A549 treated with Mapracorat at 1 μM for 4 hours (cell line): ENCODE measurements at places on chromosomes 11 and 22. TPM values are rescaled to one million over a fixed set of nuclear protein-coding genes. Genes with fewer than 3 reads are reported as not detected.

Gene CCDC117
- total RNA-seq: 7.9 to 10.9 TPM (median 10.1 TPM) in 5 replicates

Gene KDM4D
- 0.30 to 0.51 TPM (median 0.42 TPM) in 5 replicates for total RNA-seq

Gene RAG1
- total RNA-seq: 0.08 to 0.56 TPM (median 0.24 TPM) in 5 replicates

Gene BACE1
- total RNA-seq: 8.5 to 10.3 TPM (median 10.1 TPM) in 5 replicates

Gene GLYATL1
- not detected in 5 replicates for total RNA-seq

Gene SELENOM
- 55.2 to 75.8 TPM (median 69.0 TPM) in 5 replicates for total RNA-seq

Gene FOLH1
- total RNA-seq: not detected in 5 replicates

Gene TMEM258
- 214 to 277 TPM (median 234 TPM) in 5 replicates for total RNA-seq

Gene TMPRSS5
- 0.13 to 0.34 TPM (median 0.17 TPM) in 4 of 5 replicates, not detected in the other for total RNA-seq

Gene PLAAT5
- not detected in 5 replicates for total RNA-seq

Gene RELA
- 62.9 to 72.5 TPM (median 71.8 TPM) in 5 replicates for total RNA-seq

Gene APOBEC3H
- total RNA-seq: 0.14 to 0.65 TPM (median 0.63 TPM) in 3 of 5 replicates, not detected in the others

Gene MMP13
- not detected in 5 replicates for total RNA-seq

Gene TRPC6
- 0.60 to 0.96 TPM (median 0.73 TPM) in 5 replicates for total RNA-seq

Gene C11orf91
- 1.4 to 2.0 TPM (median 1.5 TPM) in 5 replicates for total RNA-seq

Gene SMIM38
- total RNA-seq: 0.06 to 0.11 TPM in 2 of 5 replicates, not detected in the others

Gene NAP1L4
- total RNA-seq: 111 to 127 TPM (median 123 TPM) in 5 replicates

Gene ROBO3
- 2.2 to 2.8 TPM (median 2.6 TPM) in 5 replicates for total RNA-seq

Gene TECTA
- total RNA-seq: 0.02 to 0.06 TPM (median 0.05 TPM) in 5 replicates

Gene EFCAB6
- total RNA-seq: 0.23 to 0.91 TPM (median 0.48 TPM) in 5 replicates

Gene PRRG4
- total RNA-seq: 1.5 to 1.8 TPM (median 1.6 TPM) in 5 replicates

Gene BCO2
- total RNA-seq: 0.25 to 1.5 TPM (median 1.1 TPM) in 5 replicates

Gene MRGPRX3
- total RNA-seq: not detected in 5 replicates

Gene PDE2A
- 1.0 to 2.6 TPM (median 1.9 TPM) in 5 replicates for total RNA-seq

Gene TNNI2
- 0.23 TPM in 1 of 5 replicates, not detected in the others for total RNA-seq

Gene BRSK2
- 4.5 to 7.8 TPM (median 6.3 TPM) in 5 replicates for total RNA-seq

Gene OR5D14
- total RNA-seq: not detected in 5 replicates

Gene MMP11
- total RNA-seq: 0.08 to 0.43 TPM (median 0.27 TPM) in 5 replicates

Gene RASSF10
- 1.3 to 2.1 TPM (median 2.0 TPM) in 5 replicates for total RNA-seq

Gene SNAP29
- total RNA-seq: 12.4 to 18.2 TPM (median 15.1 TPM) in 5 replicates

Gene OR51E2
- total RNA-seq: not detected in 5 replicates

Gene OR4D11
- not detected in 5 replicates for total RNA-seq

Gene SPDYC
- not detected in 5 replicates for total RNA-seq

Gene OR5B12
- total RNA-seq: not detected in 5 replicates

Gene GRAP2
- total RNA-seq: 0.10 TPM in 1 of 5 replicates, not detected in the others

Gene OR5P2
- not detected in 5 replicates for total RNA-seq

Gene TRIM21
- 19.6 to 23.8 TPM (median 20.9 TPM) in 5 replicates for total RNA-seq

Gene BLID
- not detected in 5 replicates for total RNA-seq

Gene PRR33
- total RNA-seq: not detected in 5 replicates

Gene PATE1
- not detected in 5 replicates for total RNA-seq

Gene MYRF
- 14.2 to 21.4 TPM (median 18.9 TPM) in 5 replicates for total RNA-seq

Gene BEST1
- total RNA-seq: 1.9 to 3.9 TPM (median 2.6 TPM) in 5 replicates
